ENCODE measurements at places on chromosomes 11 and 22.

GRCh38 chr11:121265586-121265985 lies 27.0 kb upstream of the SC5D start:
- no peak for DNase-seq

GRCh38 chr22:49753276-49753890 lies 74.3 kb downstream of the BRD1 start:
- no peak for DNase-seq

DNA sequence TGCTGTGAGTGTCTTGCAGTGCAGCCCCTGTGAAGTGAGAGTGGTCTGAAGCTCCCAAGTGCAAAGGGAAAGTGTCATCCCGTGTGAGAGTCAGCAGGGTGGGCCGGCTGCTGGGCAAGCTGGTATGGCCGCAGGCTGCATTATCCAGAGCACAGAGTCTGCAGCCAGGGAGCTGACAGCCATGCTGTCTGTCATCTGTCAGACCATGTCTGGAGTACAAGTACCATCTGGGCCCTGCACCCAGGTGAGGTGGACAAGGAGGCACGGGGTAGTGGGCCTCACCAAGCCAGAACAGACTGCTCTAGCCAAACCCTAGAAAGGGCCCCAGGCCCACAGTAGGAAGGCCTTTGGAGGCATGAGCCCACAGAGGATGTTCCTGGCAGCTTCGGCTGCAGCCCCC lies 20.2 kb downstream of the LMO1 start:
- DNase-seq = no peak

DNA sequence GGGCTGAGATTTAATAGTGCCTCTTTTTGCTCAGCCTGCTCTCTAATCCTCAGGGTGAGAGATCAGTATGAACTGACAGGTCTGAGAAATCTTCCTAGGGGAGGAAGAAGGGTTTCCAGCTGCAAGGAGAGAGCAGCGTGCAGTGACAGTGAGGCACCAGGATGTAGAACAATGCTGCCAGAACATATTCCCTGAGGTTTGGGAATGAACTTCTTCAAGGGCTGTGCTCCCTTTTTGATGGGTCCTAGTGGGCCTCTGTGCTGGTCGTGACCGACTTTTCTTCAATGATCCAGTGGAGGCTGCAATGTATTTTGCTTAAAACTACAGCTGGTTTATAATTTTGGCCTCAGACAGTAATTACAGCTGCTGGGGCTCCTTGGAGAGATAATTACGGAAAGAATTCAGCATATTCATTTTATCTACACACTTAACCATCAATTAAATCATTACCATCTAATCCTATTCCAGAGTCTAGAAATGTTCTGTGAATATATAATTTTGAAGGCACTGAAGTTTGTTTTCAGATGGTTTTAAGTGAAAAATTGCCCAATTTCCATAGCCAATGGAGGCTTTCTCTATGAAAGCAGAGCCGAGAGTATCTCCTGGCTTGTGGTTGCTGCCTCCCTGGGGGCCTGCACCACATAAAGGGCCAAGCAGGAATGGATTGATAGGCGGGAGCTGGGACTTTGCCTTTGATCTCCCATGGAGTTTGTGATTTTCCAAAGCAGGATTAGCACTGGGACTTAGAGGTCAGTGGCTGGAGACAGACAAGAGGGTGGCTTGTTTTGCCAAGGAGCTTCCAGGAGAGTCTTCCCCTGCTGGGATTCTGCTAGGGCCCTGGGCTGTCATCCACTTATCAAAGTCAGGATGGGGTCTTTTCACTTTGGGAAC lies 41.0 kb upstream of the OLFML1 start:
- DNase-seq = no peak

- DNase-seq = no peak
Observed at GRCh38 chr11:843818-844692, 1.4 kb downstream of the TSPAN4 start.

- no peak for DNase-seq
Observed at GRCh38 chr11:67670316-67671210, 3.9 kb downstream of the ALDH3B2 start.

DNA sequence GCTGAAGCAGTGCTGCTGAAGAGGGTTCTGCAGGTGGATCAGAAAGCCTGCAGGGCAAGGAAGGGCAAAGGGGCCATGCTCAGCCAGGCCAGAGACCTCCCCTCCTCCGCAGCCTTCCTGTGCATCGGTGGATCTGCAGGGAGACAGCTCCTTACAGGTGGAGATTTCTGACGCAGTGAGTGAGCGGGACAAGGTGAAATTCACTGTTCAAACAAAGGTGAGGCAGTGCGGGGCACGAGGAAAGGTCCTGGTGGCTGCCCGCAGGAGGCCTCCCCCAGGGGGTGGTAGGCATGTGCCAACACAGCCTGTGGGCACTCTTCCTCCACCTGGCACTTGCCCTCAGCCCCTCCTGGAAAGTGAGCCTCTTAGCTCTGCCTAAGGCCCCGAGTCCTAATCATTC lies 8.6 kb downstream of the CFL1 start:
- DNase-seq = no peak

- DNase-seq = no peak
Observed at GRCh38 chr11:85813721-85814120, 2.8 kb upstream of the SYTL2 start.
